ENCODE measurements at places on chromosomes 11 and 22. TPM values are rescaled to one million over a fixed set of nuclear protein-coding genes. Genes with fewer than 3 reads are reported as not detected.

- no peak for DNase-seq
These were observed 5.0 kb downstream of the CDCA5 start for GRCh38 chr11:65078786-65079342.

DNA sequence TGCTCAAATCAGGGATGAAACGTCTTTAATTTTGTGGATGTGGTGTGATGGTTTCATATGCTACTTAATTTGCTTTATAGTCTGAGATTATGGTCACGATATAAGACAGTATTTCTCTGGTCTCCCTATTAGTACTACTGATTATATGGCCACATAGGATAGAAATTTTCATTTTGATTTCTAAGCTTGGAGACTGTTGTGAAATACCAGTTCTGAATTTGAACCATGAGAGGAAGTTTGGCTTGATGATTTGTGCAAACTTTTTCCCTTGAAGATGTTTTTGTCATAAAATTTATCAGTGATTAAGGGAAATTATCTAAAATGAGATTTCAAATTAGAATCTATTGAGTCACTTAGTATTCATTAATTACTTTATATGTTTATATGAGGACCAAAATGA is 2.7 kb downstream of the RNF169 start:
- DNase-seq, result no peak

DNA sequence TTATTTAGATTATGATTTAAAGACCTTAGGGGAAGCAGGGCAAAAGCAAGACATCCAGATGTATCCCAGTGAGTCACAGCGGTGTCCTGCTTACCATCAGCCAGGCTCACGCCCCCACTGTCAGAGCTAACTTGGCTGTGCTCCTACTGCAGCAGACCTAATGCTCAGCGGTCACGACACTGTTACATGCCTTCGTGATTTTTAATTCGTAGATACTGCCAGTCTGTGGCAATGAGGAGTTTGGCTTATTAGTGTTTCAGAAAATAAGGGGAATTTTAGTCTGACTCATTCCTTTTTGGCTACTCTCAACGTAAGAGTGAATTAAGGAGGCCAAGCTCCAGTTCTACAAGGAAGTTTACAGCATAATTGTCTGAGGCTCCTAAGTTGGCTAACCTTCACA is 22.7 kb downstream of the EFCAB6 start:
- DNase-seq, result no peak

GRCh38 chr11:22349491-22349890 is 11.3 kb downstream of the SLC17A6 start:
- no peak for DNase-seq

DNA sequence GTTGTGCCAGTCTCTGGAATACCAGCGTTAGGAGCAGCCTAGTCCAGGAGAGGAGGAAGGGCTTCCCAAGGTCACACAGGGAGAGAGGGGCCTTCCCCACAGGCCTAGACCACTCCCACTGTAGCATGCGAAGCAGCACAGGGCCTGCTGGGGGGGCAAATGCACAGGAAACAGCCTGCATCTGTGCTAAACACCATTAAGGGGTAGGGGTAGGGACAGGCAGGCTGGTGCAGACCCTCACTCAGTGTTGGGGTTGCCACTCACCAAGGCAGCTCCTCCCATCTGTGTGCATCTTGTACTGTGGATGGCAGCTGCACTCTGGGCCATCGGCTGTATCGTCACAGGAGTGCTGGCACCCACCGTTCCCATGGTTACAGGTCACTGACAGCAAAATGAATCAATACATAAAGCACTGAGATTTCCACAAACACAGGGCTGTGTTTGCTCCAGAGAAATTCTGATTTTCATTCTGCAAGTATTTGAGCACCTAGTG is 24.9 kb downstream of the SCUBE2 start:
- DNase-seq, result no peak

- no peak for DNase-seq
These were observed 18.0 kb downstream of the TENM4 start for GRCh38 chr11:79422866-79423265.

- no peak for DNase-seq
These were observed 1.1 kb downstream of the CD151 start for GRCh38 chr11:833849-834311.

GRCh38 chr22:46192210-46192993 is 42.1 kb downstream of the PPARA start:
- DNase-seq, result no peak

GRCh38 chr11:104898685-104899013 is 389 bp upstream of the CASP12 start:
- DNase-seq, result no peak

GRCh38 chr11:24509114-24509513 is 12.3 kb downstream of the LUZP2 start:
- DNase-seq, result no peak

DNA sequence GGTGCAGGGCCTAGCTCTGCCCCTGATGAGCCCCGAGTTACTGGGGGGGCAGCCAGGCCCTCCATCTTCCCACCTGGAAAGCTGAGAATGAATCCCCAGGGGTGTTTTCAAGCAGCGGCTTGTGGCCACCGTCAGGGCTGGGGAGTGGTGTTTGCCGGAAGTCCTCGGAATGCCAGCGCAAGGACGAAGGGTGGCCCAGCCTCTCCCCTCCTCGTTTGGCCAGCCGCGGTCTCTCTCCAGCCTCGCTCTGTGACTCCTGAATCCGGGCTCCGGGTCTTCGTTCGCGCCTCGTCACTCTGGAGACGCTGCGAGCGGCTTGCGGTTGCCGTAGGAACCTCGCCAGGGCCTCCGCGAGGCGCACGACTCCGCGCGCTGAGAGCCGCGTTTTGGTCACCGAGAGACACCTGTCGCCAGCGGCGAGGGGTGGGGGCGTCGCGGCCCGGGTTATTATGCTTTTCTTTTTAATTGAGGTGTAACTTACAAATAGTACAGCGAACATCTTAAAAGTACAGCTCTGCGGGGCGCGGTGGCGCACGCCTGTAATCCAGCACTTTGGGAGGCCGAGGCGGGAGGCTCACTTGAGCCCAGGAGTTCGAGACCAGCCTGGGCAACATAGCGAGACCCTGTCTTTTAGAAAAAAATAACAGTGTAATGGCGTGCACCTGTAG is 6.3 kb upstream of the KDELR3 start:
- peak; percentile 89 for DNase-seq

DNA sequence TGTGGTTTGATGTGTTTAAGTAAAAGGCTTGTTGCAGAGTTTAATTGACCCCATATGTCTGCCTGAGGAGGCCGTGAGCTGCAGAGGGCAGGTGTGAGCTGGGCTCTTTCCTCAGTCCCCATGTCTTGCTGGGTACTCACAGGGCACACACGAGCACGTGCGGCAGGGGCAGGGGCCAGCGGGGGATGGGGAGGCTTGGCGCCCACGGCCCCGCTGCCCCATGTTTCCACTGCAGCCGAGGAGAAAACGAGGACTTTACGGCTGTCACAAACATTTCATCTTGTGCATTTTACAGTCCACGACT is 24.7 kb upstream of the CCDC188 start:
- no peak for DNase-seq

- no peak for DNase-seq
These were observed 47.5 kb downstream of the RPL27A start for GRCh38 chr11:8729837-8730696.

- DNase-seq, result no peak
These were observed 887.6 kb downstream of the OPCML start for GRCh38 chr11:132644520-132645239.

DNA sequence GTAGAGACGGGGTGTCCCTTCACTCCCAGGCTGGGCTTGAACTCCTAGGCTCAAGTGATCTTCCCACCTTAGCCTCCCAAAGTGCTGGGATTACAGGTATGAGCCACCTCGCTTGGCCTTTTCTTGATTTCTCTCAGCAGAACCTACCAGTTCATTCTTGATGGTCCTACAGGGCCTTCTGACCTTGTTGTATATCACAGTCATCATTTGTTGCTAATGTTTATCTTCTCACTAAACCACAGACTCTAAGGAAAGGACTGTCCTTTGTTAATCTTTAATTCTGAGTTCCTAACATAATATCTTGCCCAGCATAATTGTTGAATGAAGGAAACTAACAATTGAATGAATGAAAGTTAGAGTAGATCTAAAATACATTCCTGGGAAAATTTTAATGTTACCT is 22.0 kb upstream of the ZC3H12C start:
- no peak for DNase-seq

Gene IGLL1
- not detected for total RNA-seq

Gene PKNOX2
- 23.5 TPM for total RNA-seq

Gene KRTAP5-11
- not detected for total RNA-seq

Gene AMOTL1
- 67.5 TPM for total RNA-seq

Gene CTTN
- 147 TPM for total RNA-seq

Gene FAM181B
- 5.3 TPM for total RNA-seq

Gene OR10A2
- total RNA-seq, result not detected

Gene OR52N4
- total RNA-seq, result not detected

Gene MMP1
- total RNA-seq, result not detected

Gene NRXN2
- 8.5 TPM for total RNA-seq

Gene FOLR2
- total RNA-seq, result not detected

Data from neural crest cell (in vitro differentiated cells).